ENCODE measurements at places on chromosomes 16 and 17.

- DNase-seq, result no peak
These were observed 463.5 kb downstream of the HS3ST4 start for GRCh38 chr16:26155221-26155620.

DNA sequence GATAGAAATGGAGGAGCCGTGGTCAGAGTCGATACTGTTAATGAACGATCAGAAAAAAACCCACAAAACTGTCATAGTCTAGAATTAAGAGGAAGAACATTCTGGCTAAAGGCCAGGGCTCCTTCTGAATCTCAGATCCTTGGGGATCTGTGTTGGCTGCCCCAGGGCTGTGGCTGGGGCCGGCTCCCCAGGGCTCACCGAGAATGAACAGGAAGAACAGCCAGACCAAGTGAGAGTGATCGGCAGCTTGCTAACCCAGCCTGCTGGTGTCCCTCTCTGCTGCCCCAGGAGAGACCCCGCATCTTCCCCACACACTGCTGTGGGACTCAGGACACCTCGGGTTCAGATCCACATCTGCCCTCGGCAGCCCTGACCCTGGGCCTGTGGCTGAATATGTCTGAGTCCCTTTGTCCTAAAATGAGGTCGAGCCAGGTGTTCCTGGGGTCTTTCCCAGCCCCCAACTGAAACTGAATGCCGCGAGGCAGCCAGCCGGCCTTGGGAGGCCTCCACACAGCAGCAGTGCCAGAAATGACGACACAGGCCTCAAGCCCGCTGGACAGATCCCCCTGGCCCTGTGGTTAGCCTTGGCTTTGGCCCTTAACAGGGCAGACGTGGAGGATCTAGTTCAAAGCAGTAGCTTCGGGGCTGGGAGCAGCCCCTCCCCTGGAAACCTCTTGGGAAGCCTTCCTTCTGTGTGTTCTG is 23.9 kb upstream of the CLEC18A start:
- no peak for DNase-seq

- no peak for DNase-seq
These were observed 2.1 kb downstream of the ZNF750 start for GRCh38 chr17:82837586-82838320.

DNA sequence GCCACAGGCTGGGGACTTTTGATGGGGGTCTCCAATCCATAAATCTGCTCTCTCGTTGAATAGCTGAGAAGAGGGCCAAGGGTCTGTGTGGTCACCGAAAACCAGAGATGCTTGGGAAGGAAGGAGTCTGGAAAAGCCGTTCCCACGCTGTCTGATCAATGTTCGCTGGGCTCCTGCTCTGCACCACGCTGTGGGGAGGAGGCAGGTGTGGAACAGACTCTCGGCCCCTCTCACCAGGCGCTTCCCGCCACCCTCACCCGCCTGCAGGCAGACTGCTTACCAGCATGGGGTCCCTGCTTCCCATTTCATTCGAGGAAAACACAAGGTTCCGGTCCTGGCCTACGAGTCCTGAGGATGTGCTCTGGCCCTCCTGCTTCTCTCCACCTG is 702 bp upstream of the ALDH3A1 start:
- DNase-seq, result no peak

GRCh38 chr16:71565812-71566700 is 10.8 kb downstream of the TAT start:
- no peak for DNase-seq

GRCh38 chr17:63841350-63842172 is 924 bp downstream of the SMARCD2 start:
- no peak for DNase-seq

- no peak for DNase-seq
These were observed 267.1 kb upstream of the ASIC2 start for GRCh38 chr17:33560165-33560564.

- no peak for DNase-seq
These were observed 113.1 kb downstream of the ZFHX3 start for GRCh38 chr16:72934636-72935403.

- DNase-seq, result peak; percentile 94
These were observed 854.1 kb downstream of the KCNJ2 start for GRCh38 chr17:71023249-71024030.

GRCh38 chr16:24052329-24053098 is 203.6 kb upstream of the CACNG3 start:
- DNase-seq, result no peak

DNA sequence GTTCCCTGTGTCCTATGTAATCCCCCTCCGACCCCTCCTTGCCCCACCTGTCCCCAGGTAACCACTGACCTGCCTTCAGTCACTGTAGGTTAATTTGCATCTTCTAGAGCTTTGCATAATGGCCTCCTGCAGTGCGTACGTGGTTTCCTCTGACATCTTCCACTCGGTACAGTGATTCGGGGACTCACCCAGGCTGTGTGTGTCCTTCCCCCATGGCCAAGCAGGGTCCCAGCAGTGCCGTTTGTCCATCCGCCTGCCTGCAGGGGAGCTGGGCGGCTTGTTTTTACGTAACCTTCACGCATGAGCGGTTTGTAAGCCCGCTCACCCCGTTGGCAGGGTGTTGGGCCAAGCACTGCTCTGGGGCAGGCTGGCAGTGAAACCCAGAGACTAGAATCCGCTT is 7.9 kb downstream of the MAPK8IP3 start:
- DNase-seq, result peak; percentile 3

- DNase-seq, result no peak
These were observed 195.2 kb downstream of the RGS9 start for GRCh38 chr17:65332375-65332774.

GRCh38 chr17:66002812-66003211 is 189.1 kb downstream of the CEP112 start:
- no peak for DNase-seq

DNA sequence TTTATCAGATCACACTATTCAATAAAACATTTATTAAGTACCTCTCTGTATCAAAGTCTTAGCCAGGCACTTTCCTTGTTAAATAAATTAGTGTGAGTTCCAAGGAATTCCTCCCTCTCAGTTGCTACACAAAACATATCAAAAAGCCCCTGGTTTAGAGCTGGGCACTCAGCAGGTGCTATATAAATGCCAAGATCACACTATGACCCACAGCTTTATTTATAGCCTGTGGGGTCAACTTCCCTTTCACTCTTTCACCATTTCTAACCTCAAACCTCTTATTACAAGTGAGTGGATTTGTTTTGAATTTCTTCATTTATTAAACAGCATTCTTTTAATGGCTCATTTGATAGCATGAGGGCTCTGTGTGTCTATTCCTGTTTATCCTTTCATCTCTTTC is 112.6 kb upstream of the MPHOSPH6 start:
- no peak for DNase-seq

GRCh38 chr17:61261001-61261637 is 138.5 kb upstream of the TBX2 start:
- no peak for DNase-seq

- no peak for DNase-seq
These were observed 473.2 kb upstream of the SALL1 start for GRCh38 chr16:51624080-51624775.

- no peak for DNase-seq
These were observed 77.6 kb upstream of the FOXF1 start for GRCh38 chr16:86432691-86433090.

DNA sequence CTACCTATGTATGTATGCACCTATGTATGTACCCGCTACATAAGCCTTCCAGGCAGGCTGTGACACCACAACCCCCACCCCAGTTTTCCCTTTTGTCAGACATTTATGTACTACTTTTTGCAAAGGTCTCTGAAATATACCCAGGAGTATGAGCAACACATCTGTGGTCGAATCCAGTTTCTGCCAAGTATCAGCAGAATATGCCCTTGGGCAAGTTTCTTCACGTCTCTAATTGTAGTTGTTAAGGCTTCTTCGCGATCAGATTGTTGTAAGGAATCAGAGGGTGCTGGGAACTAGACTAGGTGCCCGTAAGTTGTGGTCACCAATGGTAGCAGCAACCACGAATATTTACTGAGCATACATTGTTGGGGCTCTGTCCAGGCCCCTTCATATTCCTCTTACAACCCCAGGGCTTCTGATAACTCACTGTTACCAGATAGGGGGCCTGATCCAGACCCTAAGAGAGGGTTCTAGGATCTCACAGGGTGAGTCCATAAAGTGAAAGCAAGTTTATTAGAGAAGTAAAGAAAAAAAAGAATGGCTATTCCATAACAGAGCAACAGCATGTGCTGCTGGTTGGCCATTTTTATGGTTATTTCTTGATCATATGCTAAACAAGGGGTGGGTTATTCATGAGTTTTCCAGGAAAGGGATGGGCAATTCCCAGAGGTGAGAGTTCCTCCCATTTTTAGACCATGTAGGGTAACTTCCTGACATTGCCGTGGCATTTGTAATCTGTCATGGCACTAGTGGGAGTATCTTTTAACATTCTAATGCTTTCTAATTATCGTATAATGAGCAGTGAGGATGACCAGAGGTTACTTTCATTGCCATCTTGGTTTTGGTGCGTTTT is 16.6 kb downstream of the NUDT7 start:
- no peak for DNase-seq

DNA sequence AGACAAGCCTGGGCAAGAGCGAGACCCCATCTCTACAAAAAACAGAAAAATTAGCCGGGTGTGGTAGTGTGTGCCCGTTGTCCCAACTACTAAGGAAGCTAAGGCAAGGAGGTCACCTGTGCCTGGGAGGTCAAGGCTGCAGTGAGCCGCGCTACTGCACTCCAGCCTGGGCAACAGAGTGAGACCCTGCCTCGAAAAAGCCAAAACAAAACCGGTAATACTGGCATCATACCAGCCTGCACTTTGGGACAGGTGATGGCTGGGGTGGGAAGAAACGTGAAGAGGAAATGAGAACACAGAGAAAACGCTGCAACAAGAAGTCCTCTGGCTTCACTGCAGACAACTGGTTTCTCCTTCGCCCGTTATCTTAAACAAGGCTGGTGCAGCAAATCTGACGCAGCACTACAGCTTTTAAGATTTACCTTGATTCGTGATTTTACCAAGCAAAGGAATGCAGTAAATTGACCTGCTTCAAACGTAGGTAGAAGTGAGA is 725 bp upstream of the CASC3 start:
- no peak for DNase-seq

- no peak for DNase-seq
These were observed 44.2 kb downstream of the NUP93 start for GRCh38 chr16:56774016-56774680.

- DNase-seq, result no peak
These were observed 130.4 kb downstream of the C16orf78 start for GRCh38 chr16:49504023-49504364.

- no peak for DNase-seq
These were observed 35.3 kb downstream of the RAB11FIP3 start for GRCh38 chr16:460787-461186.

GRCh38 chr17:47949946-47950345 is 7.7 kb downstream of the PRR15L start:
- no peak for DNase-seq

DNA sequence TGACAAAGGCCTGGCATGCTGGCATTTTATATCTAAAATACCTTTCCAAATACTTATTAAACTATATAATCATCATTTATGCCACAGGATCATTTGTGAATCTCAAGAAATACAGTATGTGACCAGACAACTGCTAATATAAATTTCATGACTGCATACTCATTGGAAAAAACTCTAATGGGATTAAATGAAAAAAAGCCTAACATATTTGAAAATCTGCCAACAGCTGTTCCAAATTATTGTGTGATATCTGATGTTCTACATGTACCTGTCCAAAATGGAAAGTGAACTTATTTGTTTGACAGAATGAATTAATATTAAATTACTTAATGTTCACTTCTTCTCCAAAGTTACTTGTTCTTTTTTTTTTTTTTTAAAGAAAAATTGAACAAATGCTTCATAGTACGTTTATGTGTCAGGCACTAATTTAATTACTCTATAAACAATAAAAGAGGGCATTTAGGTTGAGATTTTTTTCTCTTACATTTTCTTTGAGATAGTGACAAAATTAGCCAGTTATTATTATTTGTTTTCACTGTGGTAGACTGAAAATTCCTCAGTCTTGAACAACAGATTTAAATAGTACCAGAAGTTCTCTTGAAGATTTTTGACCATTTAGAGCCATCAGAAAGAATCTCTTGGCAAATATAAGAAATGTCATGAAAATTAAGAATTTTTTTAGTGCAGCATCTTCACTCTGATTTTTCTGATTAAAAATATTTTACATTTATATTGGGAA is 114.0 kb downstream of the FTO start:
- no peak for DNase-seq

- DNase-seq, result peak; percentile 40
These were observed 2.1 kb upstream of the BAIAP2 start for GRCh38 chr17:81032641-81033480.

DNA sequence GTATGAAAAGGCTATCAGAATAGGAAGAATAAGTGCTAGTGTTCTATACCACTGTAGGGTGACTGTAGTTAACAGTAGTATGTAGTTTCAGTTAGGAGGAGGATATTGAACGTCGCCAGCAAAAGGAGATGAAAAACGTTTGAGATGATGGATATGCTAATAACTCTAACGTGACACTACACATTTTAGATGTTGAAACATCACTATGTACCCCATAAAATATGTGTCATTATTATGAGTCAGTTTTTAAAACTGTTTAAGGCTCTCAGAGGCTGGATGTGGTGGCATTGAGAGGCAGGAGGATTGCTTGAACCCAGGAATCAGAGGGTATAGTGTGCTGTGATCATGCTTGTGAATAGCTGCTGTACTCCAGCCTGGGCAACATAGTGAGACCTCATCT is 31.8 kb downstream of the UBN1 start:
- DNase-seq, result no peak

DNA sequence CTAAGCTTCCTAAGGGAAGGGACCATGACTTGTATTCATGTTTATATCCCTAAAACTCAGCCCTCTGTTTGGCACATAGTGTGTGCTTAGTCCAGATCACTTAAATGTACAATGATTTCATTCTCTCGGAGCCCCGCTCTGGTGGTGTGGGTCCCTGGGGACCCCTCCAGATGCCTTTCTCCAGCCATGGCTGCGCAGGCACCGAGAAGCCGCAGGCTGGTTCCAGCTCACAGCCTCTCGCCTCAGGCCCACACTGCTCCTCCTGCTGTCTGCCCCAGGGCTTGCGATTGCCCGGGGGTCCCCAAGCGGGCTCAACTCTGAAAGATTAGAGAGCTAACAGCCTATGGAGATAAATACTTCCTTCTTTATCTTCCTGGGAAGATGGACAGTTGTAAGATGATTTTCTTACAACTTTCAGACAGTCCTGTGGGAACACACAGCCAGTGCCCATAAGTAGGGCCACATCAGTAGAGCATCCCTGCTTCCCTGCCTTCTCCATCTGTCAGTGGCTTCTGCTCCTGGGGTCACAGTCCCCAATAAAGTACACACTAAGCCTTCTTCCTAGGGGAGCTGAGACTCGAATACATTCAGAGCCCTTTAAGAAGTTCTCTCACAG is 66.2 kb downstream of the CENPV start:
- no peak for DNase-seq

DNA sequence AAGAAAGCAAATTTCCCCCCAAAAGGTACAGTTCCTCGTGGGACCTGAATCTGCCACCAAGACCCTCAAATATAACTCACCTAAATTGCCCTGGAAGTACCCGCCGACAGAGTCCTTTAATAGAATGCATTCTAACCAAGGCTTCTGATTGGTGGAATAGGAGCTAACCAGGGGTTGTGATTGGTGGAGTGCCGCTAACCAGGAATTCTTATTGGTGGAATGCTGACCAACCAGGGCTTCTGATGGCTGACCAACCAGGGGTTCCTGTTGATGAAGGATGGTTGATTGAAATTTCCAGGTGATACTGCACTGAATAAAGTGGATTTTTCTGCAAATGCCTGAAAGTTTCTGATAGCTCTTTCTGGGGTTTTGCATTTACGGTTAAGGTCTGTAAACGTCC is 6.5 kb downstream of the TFAP4 start:
- DNase-seq, result no peak

- no peak for DNase-seq
These were observed 40.7 kb upstream of the SLC12A3 start for GRCh38 chr16:56824331-56824730.

GRCh38 chr17:81513372-81513752 is 763 bp upstream of the ACTG1 start:
- DNase-seq, result no peak

All from NCI-H446 treated with DMSO at 0.1 percent for 48 hours (cell line).